ENCODE measurements at places on chromosomes 11 and 22. TPM values are rescaled to one million over a fixed set of nuclear protein-coding genes. Genes with fewer than 3 reads are reported as not detected.

P2RY2 gene
- not detected for total RNA-seq

RELT gene
- total RNA-seq, result 39.6 TPM

NXPE4 gene
- total RNA-seq, result not detected

BLID gene
- not detected for total RNA-seq

MRGPRF gene
- total RNA-seq, result not detected
